ENCODE measurements at places on chromosomes 11 and 22.

DNA sequence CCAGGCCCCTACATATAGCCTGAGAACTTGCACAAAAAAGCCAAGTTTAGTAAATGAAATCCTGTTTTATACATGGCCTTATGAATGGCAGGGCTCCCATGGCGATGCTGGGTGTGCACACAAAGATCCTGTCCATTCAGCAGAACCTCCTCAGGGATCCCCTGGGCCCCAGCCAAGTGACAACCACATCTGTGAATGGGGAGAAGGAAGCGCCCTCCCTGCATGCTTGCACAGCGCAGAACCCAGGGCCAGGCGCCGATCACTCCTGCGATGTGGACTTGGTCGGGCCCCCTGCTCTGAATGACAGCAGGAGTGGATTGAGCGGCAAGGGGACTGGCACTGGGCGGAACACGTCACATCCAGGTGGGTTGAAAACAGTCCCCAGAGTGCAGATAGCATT lies 4.5 kb upstream of the CDC42EP2 start:
- DNase-seq: no peak

- DNase-seq: no peak
Measured at GRCh38 chr11:10640308-10640707, 53.2 kb downstream of the IRAG1 start.

DNA sequence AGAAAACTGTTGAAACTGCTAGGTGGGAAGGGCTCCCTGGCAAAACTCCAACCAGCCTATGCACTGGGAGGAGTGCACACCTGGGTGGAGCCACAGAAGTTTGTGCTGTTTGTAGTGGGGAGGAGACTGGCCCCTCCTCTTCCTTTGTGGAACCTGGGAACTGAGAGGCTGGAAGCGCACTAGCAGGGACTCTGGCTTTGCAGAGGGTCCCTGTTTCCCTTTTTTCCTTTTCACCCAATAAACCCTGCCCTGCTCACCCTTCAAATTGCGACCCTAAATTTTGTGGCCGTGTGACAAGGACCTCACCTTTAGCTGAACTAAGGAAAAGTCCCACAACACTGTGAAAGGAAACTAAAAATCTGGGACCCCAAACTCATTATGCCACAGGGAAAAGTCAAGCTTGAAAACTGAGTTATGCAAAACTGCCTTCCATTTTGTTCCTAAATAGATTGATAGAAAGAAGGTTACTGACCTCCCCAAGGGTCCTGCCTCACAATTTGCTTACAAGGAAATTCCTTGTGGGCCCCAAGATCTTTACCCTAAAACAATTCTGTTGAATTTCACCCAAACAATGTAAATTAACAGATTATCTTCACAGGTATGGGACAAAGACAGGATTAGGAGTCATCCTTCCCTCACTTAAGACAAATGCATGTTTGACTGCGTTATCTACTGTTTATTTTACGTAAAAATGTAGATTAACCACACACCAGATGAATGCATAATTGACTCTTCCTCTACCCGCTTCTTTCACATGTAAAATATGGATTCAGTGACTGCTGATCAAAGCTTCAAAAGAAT lies 81.0 kb downstream of the SLC36A4 start:
- DNase-seq: no peak

DNA sequence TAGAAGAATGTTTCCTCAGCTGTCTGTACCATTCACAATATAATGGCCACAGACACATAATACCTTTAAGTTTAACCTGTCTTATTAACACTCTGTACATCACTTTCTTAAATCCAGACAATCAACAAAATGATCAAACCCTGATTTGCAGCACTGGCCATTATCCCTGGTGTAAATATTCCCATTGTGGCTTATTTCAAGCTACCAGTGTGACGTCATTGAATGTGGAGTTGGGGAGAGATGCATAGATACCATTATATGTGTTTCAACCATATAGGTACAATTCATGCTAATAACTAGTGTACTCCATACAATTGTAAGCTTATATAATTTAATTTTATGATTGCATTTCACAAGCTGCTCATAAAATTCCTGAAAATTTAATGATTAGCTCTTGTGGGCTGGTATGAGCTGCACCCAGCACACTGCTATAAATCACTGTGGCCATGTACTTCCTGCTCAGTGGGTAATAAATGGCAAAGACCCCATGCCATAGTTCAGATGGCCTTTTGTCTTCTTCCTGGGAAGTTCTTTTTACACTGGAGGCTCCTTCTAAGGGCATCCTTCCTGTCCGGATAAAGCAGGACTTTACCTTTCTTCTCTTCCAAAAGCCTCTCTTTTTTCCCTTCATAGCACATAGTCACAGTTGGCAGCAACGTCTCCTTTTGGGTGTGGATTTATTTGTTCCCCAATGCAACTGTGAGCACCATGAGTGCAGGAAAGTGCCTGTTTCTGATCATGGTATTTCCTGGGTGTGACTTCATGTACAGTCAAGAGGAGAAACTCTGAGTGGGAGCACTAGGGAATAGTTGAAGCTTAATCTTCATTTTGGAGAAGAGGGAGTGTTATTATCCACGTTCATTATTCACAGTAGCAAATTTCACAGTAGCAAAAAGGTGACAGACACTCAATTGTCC lies 87.8 kb downstream of the MIAT start:
- no peak for DNase-seq

- DNase-seq: no peak
Measured at GRCh38 chr11:133842053-133842452, 3.3 kb downstream of the SPATA19 start.

- no peak for DNase-seq
Measured at GRCh38 chr11:117984476-117984875, 1.7 kb upstream of the IL10RA start.

DNA sequence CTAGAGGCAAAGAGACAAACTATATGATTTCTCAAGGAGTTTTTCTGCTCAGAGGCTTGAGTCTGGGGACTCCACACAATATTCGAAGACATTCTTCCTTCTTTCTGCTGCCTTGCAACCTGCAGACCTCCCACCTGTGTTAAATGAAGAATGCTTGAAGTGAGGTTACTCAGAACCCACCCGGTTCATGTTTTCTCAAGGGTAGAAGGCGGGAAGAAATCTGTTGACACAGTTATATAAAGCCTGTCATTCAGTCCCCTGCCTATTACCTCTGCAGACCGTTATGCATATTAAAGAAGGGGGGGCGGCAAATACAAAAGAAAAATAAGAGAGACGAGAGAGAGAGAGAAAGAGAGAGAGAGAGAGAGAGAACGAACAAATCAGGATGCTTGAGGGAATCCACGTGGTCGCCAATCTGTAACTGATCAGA lies 2.2 kb upstream of the KMT2A start:
- DNase-seq: no peak

GRCh38 chr11:110972640-110973039 lies 260.4 kb upstream of the ARHGAP20 start:
- DNase-seq: no peak

DNA sequence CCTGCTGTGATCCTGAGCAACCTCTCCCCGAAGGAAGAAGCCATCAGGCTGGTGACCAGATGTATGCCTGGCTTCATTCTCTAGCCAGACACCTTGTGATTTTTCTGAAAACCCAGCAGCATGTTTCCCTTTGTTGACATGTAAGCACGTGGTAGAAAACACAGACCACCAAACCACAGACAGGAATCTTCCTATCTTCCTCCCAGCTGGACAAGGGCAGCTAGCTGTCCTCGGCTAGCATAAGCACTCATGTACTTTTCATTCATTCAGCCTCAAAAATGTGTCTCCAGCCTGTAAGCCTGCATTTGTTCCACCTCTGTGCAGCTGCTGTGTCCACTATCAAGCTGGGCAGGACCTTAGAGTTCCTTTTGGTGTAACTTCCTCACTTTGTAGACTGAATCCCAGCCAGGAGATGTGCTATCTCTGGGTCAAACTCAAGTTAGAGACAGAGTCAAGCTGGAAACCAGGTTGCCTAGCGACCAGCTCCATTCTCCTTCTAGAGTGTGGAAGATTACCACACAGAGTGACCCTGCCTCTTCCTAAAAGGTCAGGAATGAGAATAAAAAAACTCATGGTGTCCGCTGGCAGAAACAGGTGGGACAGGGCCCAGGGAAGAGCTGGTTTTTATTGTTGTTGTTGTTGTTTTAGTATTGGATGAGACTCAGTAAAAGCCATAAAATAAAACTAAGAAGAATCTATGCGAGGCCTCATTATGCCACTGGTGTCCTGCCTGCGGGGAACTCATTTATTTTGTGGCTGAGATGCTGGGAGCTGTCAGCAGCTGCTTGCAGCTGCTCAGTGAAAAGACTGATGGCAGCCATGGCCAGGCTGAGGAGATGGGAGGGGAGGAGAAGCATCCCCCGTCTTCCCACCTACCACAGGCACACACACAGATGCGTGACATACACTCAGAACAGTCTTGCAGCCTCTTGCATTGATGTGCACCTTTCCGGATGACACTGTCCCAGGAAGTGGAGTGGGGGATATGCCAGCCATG lies 7.4 kb upstream of the CLMP start:
- DNase-seq: no peak

DNA sequence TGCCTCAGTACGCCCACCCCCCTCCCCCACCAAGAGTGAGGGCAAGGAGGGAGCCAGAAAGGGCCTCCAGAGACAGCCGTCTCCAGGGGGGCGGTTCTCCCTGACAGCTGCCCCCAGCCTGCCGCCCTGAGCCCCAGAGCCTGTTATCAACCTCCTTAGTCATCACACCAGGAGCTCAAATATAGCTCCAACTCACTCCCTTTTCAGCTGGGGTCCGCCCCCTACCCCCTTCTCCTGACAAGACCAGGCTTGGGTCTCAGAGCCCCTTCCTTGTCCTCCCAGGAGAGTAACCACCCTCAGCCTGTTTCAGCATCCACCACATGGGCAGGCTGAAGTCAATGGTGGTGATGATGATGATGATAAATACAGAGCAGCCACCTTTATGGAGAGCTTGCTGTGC lies 2.5 kb upstream of the INPP5J start:
- DNase-seq: no peak

GRCh38 chr22:47547881-47548650 lies 785.6 kb downstream of the TBC1D22A start:
- no peak for DNase-seq

DNA sequence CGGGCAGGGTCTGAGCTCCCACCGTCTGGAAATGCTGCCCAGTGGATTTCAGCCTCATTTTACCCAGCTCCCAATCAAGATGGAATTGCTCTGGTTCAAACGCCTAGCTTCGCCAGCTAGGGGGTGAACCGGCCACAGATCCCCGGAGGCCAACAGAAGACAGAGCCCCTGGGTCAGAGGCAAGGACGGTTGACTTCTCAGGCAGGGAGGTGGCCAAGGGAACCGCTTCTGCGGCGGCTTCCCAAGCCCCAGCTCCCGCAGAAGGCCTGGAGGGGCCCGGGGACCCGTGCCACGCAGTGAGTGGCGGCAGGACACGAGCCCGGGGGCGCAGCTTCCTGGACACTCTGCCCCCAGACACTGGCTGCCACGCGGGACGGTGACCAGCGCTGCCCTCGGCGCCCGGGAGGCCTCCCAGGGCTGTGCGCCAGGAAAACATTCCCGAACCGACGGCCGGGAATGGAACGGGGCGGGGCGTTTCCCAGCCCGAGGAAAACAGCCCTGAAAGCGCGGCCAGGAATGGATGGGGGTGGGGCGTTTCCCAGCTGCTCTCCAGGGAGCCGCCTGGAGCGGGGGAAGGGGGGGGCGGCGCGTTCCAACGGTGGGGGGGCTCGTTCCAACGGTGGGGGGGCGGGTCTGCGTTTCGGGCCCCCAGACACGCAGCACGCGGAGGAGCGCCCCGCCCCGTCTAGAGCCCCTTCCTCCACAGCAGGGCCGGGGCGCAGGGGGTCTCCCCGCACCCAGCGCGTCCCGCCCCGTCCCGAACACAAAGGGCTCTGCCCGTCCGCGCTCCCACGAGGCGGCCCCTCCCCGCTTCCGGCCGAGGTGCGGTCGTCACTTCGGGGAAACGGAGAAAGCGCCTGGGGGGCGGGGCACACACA lies 13.5 kb upstream of the B4GALNT4 start:
- DNase-seq: peak; percentile 81

- no peak for DNase-seq
Measured at GRCh38 chr22:42425337-42425988, 6.7 kb downstream of the NFAM1 start.

DNA sequence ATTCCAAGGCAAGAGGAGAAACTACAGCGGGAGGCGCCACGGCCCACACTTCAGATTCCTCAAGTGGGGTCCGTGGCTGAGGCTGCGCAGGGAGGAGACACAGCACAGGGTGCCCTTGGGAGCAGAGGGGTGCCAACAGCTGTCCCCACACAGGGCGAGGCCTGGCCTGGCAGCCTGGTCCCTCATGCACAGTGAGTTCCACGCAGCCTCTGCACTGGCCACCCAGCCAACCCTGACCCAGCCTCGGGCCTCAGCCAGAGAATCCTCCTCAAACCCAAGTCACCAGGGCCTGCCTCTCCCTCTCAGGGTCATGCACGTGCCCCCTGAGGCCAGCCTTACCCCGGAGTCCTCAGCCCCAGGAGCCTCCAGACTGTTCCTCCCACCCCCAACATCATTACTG lies 22.4 kb upstream of the MOB2 start:
- DNase-seq: no peak

DNA sequence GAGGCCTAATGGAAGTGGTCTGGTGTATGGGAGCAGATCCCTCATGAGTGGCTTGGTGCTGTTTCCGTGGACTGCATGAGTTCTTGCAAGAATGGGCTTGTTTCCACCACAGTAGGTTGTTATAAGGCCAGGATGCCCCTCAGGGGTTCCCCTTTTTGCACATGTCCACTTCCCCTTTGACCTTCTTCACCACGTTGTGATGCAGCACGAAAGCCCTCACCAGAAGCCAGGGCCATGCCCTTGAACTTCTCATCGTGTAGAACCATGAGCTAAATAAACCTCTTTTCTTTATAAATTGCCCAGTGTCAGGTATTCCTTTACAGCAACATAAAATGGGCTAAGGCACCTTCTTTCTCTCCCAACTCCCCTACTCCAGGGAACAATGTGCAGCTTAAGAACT lies 2.8 kb upstream of the NARS2 start:
- no peak for DNase-seq
